Activated CD8-positive, alpha-beta memory T cell treated with anti-CD3 and anti-CD28 coated beads for 4 hours (primary cell): ENCODE measurements at places on chromosomes 12 and 14.

DNA sequence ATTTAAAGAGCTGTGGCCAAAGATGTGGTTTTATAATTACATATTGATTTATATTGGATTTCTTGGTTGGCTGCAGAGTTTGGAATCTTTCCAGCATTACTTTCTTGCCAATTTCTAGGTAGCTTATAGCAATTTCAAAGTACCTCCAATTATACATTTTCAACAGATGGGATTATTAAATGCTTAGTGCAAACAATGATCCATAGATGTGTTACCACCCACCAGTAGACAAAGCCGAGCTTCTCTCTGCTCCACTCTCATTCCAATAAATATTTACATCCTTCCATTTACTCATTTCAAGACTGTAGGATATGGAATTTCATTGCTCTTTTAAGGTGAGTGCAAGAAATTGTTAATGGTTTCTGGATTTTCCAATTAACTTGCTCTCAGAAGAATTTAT, 21.6 kb upstream of the TMCC3 start:
- no peak for DNase-seq

GRCh38 chr12:38502415-38502814, 185.8 kb downstream of the ALG10B start:
- DNase-seq = no peak

DNA sequence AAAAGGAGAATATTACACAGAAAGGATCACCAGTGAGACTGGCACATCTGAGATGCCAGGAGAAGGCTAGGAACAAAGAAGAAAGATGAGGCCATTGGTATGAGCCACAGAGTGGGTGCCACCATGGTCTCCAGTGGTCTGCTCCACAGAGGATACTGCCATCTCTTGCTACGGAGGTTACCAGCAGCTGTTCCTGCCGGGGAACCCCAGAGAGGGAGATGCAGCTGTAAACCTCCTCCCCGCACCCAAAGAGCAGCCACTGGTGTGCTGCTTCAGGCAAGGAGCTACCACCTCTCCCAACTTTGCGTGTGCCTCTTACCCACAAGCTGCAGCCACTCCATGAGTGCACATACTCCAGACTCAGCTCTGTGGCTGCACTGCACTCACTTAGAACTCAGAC, 201.5 kb upstream of the RTL1 start:
- no peak for DNase-seq

DNA sequence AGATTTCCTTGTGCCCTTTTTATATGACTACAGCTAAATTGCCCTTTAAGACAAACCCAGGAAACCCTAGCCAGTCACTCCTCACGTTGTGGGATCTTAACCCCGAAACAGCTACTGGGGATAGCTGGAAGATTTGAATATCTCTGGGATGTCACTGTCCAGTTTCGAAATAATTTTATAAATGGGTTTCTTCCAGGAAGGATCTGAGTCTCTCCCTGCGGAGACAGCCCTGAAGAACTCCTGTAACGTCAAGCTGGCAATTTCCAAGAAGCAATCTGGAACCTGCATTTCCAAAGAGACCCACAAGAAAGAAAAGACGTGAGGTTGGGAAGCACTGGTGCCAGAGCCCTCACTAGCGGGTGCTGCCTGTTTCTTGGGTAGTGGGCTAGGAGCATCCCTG, 20.9 kb downstream of the PROX2 start:
- no peak for DNase-seq

GRCh38 chr14:96661244-96661969, 135.8 kb upstream of the VRK1 start:
- DNase-seq = no peak

GRCh38 chr12:121288158-121288845, 8.2 kb downstream of the CAMKK2 start:
- no peak for DNase-seq

DNA sequence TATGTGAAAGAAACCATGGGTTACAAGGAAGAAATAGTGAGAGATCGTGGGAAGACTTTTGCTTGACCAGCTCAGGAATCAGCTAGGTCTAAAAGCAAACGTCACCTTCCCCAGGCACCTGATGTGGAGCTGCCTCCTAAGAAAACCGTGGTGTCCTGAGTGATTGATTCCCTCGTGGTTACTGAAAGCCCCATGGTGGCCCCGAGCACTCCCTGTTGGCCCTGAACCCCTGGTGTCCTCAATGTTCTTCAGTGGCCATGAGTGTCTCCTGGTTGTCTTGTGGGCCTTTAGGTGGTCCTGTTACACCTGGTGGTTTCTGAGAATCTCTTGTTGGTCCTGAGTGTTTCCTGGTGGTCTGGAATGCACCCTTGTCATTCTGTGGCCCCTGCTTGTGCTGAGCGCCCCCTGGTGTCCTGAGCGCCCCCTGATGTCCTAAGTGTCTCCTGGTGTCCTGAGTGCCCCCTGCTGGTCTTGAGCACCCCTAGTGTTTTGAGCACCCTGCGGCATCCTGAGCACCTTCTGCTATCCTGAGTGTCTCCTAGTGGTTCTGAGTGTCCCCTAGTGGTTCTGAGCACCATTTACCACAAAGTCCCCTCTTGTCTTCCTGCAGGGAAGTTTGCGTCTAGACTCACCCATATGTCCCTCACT, 518.7 kb downstream of the TMEM121 start:
- DNase-seq = peak; percentile 66

- no peak for DNase-seq
These were observed 116.3 kb upstream of the PRICKLE1 start for GRCh38 chr12:42705863-42706262.

DNA sequence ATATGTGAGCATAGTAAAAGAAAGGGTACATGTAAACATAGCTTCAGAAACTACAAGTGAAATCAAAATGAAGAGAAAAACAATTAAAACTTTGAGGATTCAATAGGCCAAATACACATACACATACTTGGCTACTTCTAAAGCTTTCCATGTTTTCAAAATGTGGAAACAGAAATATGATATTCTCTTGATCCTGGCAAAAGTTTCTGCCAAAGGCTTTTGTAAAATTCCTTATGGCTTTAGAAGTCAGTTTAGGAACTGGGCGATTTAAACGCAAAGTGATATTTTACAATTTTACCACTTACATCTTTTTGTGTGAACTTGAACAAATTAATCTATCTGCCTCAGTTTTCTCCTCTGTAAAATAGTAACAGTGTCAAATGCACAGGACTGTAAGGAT, 756.4 kb downstream of the C12orf50 start:
- DNase-seq = no peak
